ENCODE measurements at places on chromosomes 1 and 21. TPM values are rescaled to one million over a fixed set of nuclear protein-coding genes. Genes with fewer than 3 reads are reported as not detected.

DNA sequence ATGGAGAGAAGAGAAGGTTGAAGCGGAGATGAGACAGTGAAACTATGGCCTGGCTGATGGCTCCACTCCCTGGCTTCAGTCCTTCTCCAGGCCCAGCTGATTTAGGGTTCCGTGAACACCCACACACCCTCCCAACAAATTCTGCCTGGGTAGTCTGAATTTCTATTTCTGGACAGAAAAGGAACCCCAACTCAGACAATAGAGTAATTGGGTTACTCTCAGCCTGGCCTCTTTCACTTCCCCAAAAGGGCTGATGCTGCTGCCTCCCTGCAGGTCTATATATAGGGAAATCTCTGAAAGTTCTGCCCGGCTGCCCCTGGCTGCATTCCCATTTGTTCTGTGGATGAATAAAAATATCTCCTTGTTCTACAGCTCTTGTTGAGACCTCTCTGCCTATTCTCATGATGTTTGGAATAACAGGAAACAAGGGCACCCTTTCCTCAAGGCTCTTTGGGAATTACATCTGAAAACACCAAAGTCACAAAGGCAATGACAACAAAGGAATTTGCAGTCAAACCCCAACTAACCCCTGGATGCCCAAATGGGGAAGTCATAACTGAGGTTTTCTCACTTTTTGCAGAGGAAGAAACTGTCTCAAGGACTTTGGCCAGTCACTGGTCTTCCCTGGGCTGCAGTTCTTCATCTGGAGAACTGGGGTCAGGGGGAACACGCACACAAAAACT, 11.4 kb upstream of the ZSCAN20 start:
- DNase-seq: no peak

DNA sequence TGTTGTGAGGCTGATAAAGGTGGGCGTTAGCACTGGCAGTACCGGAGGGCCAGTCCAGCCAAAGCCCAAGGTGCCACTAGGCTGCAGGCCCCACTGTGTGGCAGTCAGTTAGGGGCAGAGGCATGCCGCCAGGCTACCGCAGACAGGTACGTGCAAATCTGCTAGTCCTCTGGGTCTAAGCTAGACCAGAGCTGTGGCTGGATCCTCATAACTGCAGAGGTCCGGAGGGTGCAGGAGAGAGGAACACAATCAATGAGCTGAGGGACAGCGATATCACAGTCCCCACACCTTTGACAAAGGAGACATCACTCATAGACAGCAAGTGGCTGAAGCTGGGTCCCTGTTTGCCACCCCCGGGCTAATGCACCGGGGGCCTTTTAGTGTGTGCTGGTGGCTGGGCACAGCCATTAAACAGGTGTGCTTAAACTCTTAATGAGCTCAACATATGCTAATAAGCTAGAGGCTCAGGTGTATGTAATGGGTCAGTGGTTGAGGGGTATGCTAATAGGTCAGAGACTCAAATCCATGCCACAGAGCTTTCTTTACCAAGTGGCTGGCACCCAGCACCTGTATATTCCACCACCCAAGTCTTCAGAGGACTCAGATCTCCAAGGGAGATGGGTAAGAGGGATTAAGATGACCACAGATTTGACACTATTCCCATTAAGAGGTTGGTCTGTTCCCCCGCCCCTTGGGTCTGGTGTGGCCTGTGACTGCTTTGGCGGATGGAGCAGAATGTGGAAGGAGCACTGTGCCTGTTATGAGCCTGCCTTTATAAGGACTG, 82.0 kb downstream of the GLIS1 start:
- DNase-seq: no peak

- DNase-seq: no peak
These were observed 116.7 kb downstream of the XCL2 start for GRCh38 chr1:168427051-168427450.

The KRTAP13-2 gene
- not detected for polyA plus RNA-seq

The ANGPTL3 gene
- polyA plus RNA-seq: 0.30 TPM

DNA sequence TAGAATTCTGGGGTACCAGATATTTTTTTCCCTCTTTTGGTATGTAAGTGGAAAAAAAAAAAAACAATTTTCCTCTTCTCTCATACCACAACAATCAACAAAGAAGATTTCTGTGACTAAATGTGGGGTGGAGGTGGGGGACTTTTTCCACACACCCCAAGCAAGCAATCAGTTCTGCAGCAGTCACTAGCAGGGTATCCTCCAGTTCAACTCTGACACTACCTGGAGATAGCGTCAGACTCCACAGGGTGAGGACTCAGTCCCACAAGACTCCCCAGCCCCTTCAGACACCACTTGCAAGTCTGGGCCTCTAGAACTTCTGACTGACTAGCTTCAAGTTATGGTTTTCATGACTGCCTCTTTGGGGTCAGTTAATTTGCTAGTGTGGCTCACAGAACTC, 6.2 kb downstream of the DHX9 start:
- DNase-seq: no peak

The ARHGAP30 gene
- 2.4 TPM for polyA plus RNA-seq

GRCh38 chr1:71582673-71583072, 501.8 kb upstream of the ZRANB2 start:
- no peak for DNase-seq

DNA sequence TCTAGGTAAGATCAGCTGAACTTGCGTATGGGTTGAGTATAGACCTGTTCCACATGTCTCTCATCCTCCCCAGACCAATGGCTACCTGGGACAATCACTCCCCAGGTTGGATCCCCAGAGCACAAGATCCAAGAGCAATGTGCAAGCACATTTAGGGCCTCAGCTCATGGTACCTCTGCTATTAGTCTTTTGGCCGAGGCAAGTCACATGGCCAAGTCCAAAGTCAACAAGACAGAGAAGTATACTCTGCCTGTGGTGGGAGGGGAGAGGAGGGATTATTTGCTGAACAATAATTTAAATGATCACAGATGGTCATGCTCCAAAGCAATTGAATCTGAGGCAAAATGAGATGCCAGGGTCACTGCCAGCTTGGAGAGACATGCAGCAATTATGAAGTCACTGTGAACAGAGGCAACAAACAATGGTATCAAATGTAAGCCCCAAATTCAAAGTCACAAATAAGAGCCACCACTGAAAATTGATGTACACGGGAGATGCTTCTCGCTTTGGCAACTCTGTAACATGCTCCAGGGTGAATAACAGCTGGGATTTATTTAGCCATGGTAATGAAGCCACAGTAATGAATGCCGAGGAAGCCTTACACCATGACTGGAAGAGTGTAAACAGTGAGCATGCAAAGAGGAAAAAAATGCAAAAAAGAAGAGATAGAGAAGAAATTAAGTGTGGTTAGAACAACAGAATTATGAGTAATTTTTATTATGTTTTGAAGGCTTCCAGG, 149.1 kb downstream of the ZNF281 start:
- DNase-seq: no peak

GRCh38 chr1:99590578-99591209, 55.2 kb upstream of the PALMD start:
- DNase-seq: peak; percentile 14

GRCh38 chr1:96723377-96723776, 1.8 kb downstream of the PTBP2 start:
- no peak for DNase-seq

GRCh38 chr1:1210726-1211540, 3.0 kb downstream of the TNFRSF4 start:
- no peak for DNase-seq

GRCh38 chr1:214429951-214430770, 121.2 kb downstream of the PTPN14 start:
- no peak for DNase-seq

The PADI4 gene
- polyA plus RNA-seq: 0.96 TPM

The CD1D gene
- 1.3 TPM for polyA plus RNA-seq

The DISC1 gene
- polyA plus RNA-seq: 6.3 TPM

The GNG12 gene
- 34.5 TPM for polyA plus RNA-seq

DNA sequence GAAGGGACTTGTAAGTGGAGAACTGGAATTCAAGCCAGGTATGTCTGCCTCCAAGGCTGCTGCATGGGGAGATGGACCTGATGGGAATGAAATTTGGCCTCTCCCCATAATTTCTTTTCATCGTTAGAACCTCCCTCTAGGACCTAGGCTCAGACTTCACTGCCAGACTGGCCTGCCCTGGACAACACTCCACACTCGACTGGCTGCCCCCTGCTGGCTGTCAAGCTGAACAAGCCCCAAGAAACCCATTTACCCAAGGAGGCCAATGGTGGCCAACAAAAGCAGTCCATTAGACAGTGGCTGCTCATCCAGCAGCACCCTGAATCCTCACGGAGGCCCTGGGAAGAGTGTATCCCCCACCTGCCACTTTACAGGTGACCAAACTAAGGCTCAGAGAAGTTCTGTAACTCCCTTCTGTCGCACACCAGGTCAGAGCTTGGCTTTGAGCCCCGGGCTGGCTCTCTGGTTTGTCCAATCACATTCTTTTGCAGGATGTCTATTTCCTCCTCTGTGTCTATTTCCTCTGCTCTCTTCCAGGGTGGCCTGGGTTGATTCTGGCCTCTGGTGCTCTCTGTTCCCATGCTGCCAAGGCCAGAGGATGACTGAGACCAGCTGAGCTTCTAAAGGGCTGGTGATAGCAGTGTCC, 3.8 kb downstream of the RNF186 start:
- DNase-seq: no peak

- no peak for DNase-seq
These were observed 217.0 kb downstream of the AJAP1 start for GRCh38 chr1:4871373-4871772.
